ENCODE measurements at places on chromosomes 6 and 20.

DNA sequence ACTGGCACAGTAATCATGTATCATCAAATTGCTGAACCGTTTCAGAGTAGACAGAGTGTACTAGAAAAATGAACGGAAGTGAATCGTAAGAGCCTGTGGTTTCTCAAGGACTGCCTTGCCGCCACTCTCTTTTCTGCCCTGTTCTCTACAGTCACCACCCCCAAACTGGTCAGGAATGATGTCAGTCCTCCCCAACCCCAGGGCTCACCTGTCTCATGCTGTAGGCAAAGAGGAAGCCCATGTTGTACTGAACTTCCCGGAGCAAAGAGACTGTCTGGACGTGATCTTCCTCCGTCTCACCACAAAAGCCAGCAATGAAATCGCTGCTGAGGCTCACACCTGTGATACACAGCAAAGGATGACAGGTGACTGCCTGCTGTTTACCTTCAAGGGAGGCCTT is 31.0 kb downstream of the CDK5RAP1 start:
- no peak for DNase-seq

DNA sequence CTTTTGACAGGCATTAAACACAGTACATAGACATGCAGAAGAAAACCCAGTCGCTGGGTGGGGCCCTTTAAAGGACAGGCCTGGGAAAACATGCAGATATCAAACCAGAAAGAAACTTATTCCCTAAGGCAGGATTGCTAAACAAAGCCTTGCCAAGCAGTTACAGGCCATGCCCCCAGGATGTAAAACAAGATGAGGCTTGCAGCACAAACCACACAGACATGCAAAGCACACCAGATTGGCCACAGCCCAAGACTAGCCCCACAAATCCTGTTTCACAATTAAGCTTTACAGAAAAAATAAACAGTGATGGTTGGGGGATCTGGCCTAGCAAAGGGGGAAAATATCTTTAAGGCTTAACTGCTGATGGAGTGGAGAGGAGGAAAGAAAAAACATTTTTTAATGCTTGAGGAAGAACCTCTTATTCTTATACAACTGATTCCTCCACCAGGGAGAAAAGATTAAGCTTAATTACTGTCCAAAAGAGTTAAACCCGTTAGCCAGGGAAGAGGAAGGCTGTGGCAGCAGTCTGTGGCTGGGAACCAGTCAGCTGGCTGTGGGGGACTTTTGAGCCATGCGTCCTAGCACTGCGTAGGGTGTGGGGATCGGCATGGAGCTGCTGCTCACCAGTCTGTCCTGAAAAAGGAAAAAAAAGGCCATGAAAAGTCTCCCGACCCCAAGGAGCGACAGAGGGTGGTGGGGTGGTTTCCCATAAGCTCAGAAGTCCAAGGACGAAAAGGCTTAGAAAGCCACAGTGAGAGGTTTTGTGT is 28.4 kb downstream of the COL19A1 start:
- DNase-seq, result no peak

DNA sequence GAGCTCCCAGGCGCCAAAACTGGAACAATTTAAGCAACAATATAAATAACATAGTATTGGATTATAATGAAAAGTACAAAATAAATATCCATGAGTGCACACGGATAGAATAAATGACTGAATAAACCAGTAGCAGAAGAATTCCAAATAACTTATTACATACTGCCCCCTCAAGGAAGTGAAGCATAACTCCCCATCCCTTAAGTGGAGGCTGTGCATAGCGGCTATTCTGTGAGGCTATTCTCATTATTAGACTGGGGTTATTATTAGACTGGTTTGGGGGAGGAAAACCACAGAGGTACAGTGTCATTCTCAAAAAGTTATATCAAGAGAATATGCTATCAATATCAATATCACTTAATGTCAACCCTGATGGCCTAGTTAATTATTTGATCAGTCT is 94.4 kb upstream of the SIRPA start:
- DNase-seq, result peak; percentile 53

- peak; percentile 46 for DNase-seq
These were observed 93.3 kb upstream of the MARCKS start for GRCh38 chr6:113763876-113764275.

GRCh38 chr6:7566107-7566506 is 23.9 kb upstream of the SNRNP48 start:
- no peak for DNase-seq
